Fibroblast of villous mesenchyme (primary cell): ENCODE measurements at places on chromosomes 12 and 14.

DNA sequence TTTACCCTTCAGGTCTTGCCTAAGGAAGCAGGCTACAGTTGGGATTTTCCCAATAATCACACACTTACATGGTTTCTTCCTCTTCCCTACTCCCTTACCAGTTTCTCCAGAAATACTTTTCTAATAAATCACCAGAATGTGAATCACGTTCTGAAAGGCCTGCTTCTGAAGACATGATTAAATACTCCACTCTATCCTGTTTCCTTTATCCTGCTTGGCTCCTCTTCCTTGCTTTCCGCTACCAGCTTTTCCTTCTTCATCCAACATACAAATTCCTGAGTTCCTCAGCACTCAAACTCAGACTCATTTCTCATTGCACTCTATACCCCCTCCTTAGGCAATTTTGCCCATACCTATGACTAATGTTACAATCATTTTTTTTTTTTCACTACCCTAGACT lies 118.3 kb downstream of the MGAT4C start:
- peak; percentile 6 for DNase-seq

DNA sequence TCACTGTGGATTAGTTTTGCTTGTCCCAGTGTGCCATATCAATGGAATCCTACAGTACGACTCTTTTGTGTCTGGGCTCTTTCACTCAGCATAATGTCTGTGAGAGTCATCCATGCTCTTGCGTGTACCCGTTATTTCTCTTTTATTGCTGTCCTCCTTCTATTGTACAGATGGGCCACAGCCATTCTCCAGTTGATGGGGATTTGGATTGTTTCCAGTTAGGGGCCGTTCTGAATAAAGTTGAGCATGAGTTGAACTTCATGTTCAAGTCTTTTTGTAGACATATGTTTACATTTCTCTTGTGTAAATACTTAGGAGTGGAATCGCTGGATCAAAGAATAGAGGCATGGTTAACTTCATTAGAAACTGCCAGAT lies 38.3 kb downstream of the MYO1H start:
- no peak for DNase-seq

GRCh38 chr12:52741375-52742195 lies 35.6 kb downstream of the KRT76 start:
- peak; percentile 55 for DNase-seq

- DNase-seq: no peak
Observed at GRCh38 chr14:22561366-22561660, 27.7 kb downstream of the DAD1 start.

DNA sequence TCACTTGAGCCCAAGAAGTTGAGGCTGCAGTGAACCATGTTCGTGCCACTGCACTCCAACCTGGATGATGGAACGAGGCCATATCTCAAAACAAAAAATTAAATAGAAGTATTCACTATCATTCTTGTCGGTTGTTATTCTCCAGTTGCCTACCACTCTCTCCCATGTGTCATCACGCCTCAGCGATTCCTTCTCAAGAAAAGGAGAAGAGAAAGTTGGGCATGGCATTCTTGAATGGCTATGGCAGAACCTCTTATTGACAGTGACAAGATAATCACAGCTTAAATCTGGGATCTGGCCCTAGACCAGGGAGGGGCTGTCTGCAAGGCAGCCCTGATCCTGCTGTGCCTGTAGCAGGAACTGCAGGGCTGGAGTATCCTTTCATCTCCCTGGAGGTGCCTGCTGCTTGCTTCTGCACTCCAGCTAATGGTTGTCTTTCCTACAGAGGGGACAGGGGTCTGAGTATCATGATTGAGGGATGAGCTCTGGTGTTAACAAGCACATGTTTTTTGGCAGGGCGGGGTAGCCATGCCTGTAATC lies 12.8 kb upstream of the MLEC start:
- DNase-seq: no peak

DNA sequence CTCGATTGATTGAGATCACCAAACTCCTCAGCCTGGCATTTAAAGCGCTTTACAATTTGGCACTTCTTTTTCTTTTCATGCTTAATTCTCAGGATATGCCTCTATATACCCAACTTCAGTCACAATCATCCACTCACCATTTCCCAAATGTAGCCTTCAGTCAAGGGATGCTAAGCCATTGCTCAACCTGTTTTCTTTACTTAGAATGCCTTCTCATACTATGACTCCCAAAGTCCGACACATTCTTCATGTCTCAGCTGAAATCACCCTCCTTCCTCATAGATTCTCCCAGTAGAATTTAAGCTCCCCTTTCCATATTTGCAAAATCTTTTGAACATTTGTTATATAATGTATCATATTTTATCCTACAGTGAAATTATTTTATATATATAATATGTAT lies 467.0 kb downstream of the LRIG3 start:
- no peak for DNase-seq

DNA sequence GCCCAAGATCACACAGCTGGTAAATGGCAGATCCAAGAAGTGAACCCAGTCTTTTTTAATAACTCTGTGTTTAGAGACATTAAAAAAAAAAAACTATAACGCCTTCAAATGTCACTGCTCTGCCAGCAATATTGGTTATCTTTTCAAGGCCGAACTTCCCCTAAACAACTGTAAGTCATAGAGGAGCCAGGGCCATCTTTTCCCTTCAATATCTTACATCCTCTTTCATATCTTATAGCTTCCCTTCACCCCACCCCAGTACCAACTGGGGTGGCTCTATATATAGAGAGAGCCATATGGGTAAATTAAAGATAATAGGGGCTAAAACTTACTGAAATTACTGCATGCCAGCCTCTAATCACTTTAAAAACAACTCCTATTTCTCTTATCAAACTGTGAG lies 100.2 kb downstream of the STAB2 start:
- DNase-seq: no peak

GRCh38 chr12:9951026-9951675 lies 19.0 kb upstream of the CLEC2A start:
- DNase-seq: no peak

- DNase-seq: peak; percentile 27
Observed at GRCh38 chr12:26878661-26879119, 45.7 kb upstream of the ITPR2 start.

DNA sequence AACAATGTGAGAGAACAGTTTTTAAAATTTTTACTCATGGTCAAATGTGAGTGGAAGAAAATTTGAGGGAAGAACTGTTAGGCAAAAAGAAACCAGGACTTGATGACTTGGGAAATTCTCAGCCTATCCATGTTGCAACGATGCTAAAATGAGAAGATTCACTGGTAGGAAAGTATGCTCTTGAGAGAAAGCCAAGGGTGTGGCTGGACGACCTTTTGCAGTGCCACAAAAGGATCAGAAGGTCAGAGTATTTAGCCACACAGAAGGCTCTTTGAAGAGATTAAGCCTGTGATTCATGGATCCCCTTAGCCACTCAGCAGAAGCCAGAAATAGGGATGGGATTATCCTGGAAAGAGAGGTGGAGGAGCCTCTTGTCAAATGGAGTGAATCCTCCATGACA lies 336.8 kb downstream of the LRIG3 start:
- DNase-seq: peak; percentile 61

- peak; percentile 2 for DNase-seq
Observed at GRCh38 chr12:126182619-126183236, 1117.5 kb downstream of the AACS start.

GRCh38 chr12:92899386-92900001 lies 29.6 kb downstream of the EEA1 start:
- DNase-seq: peak; percentile 98

DNA sequence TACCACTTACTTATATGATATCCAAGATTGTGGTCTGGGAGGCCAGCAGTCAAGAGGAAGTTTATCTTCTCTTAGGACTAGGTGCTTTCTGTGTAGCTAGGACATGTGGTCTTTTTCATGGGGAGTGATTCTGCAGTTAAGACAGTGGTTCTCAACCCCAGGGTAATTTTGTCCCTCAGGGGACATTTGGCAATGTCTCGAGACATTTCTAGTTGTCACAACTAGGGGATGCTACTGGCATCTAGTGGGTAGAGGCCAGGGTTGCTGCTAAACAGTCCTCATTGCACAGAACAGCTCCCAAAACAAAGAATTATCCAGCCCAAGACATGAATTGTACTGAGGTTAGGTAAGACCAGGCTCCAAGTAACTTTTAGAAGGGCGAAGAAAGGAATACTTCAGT lies 20.0 kb downstream of the AMDHD1 start:
- no peak for DNase-seq

DNA sequence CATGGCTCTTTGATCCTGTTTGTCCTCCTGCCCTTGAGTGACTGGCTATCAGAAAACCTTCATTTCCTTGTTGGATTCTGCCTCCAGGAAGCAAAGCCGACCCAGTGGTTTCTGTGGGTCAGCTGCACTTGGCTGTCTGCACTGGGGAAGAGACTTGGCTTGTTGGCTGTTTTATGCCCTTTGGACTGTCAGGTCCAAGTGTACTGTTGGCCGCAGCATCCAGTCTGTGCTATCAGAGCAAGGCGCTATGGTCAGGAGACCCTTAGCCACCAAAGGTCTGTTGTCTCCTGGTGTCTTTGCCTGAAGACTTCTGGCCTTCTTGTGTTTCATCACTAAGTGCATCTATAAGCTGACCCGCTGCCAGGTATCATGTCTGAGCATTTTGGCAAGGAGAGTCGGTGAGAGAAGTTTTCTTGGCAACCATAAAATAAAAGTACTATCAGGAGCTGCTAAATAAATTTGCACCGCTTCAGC lies 177.4 kb upstream of the HIF1A start:
- DNase-seq: no peak

- DNase-seq: no peak
Observed at GRCh38 chr12:41436076-41436475, 248.0 kb downstream of the PDZRN4 start.

- peak; percentile 62 for DNase-seq
Observed at GRCh38 chr12:15274561-15274967, 47.7 kb upstream of the PTPRO start.

DNA sequence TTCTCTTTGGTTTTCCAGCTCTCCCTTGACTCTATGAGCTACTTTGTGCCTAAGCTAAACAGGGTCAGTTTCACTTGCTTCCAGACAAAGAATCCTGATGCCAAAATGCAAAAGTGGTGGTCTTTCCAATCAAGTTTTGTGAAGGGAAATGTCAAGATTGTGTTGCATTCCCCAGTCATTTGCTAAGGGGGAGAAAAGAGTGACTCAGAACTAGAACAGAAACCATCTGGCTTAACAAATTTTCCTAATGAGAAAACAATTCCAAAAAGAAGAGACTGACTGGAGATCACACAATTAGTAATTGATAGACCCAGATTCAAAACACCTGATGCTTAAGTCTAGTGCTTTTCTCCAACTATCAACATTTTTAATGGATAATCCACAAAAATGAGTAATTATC lies 235.1 kb upstream of the DIO2 start:
- peak; percentile 29 for DNase-seq

DNA sequence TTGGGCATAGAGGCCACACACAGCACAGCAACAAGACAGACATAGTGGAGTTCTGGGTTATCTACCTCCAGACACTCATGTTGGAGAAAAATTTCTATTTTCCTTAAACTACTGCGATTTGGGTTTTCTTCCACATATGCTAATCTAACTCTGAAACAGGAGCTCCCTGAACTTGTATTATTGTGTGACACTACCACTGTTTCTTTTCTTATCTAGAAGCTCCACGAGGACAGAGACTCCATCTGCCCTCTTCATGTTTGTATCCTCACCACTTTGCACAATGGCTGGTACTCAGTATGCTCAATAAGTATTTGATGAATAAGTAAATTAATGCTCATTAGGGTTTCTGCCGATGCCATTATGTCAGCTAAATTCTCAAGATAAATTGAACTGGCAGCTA lies 218.6 kb downstream of the PAX9 start:
- no peak for DNase-seq

- DNase-seq: peak; percentile 33
Observed at GRCh38 chr12:92506460-92506859, 196.3 kb upstream of the PLEKHG7 start.

DNA sequence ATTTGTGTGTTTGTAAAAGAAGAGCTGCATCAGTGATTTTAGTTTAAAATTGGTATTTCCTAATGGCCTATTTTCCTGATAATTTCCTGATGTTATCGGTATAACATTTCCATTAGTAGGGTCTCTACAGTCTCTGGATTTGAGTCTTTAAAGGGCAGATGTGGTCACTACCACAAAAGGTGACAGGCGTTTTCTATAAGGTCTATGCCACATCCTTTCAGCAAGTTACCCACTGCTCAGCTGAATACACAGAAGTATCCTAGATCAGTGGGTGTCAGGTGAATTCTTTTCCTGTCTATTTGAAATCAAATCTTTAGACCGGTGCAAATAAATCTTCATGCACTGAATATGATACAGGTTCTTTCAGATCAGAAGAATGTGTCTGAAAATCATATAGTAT lies 90.2 kb downstream of the LIN7A start:
- DNase-seq: no peak

GRCh38 chr12:5648692-5649359 lies 216.9 kb downstream of the NTF3 start:
- peak; percentile 5 for DNase-seq

DNA sequence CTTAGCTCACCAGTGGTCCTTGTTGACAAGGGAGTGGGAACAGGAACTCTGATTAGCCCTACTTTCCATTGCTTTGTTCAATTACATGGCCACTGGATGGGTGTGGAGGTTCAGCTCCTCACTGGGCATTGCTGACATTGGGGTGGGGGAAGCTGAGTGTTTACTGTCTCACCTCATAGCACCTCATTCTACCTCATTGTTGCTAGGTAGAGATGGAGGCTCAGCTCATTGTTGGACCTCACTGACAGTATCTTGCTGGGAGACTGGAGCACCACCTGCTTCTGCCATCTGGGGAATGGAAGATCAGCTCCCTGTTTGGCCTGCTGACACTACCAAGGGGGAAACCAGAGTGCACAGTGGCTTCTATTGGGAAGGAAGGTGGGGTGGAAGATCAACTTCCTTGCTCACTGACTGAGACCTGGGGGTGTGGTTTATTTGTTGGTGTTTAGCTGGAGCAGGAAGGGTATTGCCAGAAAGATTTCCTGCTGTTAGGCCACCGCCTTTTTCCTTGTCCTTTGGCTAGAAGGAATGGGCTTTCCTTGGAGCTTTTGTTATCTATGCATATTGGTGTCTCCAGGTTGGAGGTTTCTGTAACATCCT lies 1.3 kb upstream of the OR4E2 start:
- DNase-seq: no peak

GRCh38 chr12:88251798-88252197 lies 109.7 kb downstream of the TMTC3 start:
- DNase-seq: no peak

DNA sequence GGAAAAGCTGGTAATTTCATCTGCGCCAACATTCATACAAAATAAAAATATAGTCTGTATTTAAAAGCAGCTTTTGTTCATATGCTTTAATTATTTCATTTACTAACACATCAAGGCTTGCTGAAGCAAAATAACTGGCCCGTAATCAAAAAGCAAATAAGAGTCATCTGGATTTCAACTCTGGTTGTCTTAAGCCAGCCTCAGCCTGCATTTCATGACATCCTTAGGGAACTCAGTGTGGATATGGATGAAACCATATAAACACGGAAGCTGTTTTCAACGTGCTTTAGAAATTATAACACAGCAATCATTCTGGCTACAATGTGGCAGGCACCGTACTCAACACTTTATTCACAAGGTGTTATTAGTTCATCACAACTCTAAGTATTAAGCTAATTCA lies 852 bp downstream of the COX16 start:
- peak; percentile 14 for DNase-seq

- DNase-seq: no peak
Observed at GRCh38 chr12:47946413-47947323, 16.7 kb upstream of the TMEM106C start.

GRCh38 chr12:50317203-50317602 lies 33.9 kb upstream of the LIMA1 start:
- DNase-seq: no peak

GRCh38 chr12:122062832-122063693 lies 15.5 kb upstream of the MLXIP start:
- DNase-seq: peak; percentile 90
